ENCODE measurements at places on chromosomes 12 and 14.

DNA sequence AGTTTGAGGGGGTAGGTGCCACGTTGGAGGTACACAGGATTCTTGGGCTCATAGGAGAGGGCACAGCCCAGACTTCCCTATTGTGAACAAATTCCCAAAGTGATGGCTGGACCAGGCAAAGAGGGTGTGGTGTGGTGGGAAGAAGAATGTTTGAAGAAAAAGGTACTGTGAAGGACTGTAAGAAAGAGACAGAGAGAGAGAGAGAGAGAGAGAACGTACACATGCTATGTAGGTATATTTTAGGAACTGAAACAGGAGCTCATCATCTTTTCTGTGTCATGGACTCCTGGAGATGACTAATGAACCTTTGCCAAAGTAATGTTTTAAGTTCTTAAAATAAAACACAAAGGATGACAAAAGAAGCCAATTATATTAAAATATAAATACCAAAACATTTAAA lies 24.5 kb downstream of the SLC17A8 start:
- DNase-seq = no peak

DNA sequence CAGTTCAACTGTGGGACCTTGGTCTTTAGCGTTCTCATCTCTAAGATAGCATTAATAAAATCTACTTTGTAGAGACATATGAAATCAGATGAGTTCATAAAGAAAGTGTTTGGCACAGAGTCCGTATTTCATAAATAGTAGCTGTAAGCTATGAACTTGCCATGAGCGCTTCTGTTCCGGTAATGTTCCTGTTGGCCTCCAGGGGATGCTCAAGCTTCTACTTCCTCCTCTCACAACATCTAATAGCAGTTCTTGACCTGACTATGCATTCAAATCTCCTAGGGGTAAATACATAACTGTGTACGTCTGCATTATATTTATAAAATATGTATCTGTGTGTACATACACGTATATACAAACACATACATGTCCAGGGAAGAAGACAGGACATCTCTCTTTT lies 288.2 kb upstream of the TMPO start:
- peak; percentile 21 for DNase-seq

DNA sequence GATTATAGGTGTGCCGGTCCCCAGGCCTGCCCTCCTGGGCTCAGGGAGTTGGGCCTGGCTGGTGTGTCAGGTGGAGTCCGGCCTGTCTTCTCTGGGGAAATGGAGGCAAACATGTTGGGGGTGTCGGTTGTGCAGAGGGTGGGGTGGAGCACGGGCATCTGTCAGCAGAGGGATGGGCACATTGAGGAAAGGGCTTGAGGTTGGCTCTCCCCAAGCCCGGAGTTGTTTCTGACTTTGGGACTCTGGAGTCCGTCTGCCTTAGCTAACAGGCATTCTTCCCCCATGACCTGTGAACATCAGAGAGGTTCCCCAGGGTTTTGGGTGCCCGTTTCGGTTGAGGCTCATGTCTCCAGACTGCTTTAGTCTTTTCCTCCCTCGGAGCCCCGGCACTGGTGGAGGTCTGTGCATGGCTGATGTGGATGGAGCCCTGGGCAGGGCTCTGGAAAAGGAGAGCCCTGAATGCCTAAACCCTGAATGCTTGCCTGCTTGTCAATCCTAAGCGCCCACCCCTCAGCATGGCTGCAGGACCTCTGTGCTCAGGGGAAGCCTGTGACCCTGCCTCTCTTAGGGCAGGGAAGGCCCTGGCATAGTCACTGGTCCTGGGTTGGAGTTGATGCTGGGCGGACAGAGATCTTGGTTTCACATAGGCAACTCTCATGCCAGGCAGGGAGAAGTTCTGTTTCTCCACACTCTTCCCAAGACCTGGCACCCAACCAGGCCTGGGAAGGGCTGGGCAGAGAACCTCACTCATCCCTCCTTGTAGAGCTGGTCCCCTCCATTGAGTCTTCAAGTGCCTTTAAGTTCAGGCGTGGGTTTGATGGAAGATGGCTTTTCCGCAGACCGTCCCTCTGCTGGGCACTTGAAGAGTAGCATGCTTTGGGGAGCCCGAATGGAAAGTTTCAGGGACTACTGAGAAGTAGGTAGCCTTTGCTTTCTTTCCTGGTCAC lies 12.9 kb downstream of the NYNRIN start:
- peak; percentile 71 for DNase-seq

GRCh38 chr12:51907856-51908425 lies 637 bp downstream of the ACVRL1 start:
- no peak for DNase-seq
